Stimulated activated CD8-positive, alpha-beta memory T cell treated with anti-CD3 and anti-CD28 coated beads, Interleukin-7, amount 100 ng/mL, for 1 hour (primary cell): ENCODE measurements at places on chromosomes 1 and 21.

- no peak for DNase-seq
These were observed 113.4 kb downstream of the GRIK3 start for GRCh38 chr1:36920801-36921405.

DNA sequence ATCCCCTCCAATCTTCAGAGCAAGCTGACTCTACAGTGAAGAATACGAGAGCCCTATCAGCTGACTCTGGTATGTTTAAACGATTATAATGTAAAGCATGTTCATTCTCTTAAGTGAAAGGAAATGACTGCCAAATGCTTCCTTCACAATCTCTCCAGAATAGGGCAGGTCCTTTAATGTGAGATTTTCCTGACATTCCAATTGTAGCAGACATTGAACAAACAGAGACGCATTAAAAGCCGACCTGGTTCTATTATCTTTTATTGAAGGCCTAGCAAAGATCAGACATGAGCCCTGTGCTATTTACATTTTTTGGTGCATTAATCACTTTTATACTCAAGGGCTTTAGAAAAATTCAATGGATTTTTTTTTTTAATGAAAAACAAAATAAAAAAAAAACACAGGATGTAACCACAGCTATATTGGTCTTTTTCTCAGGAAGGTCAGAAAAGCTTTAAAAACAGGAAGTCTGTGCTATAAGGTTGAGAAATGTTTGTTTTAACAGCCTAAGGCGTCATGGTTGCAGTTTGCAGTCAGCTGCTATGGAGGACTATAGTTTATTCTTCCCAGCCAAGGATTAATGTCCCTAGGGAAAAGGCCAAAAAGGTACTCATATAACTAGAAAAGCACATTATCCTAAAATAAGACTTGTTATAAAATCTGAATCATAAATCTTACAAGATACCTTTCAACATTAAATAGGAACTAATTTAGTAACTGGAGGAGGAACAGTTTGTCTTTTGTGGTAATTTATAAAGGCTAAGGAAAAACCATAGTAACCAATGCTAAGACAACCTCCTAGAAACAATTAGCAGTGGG lies 104.8 kb downstream of the RERE start:
- DNase-seq: no peak

- DNase-seq: no peak
These were observed 39.3 kb downstream of the TCP10L start for GRCh38 chr21:32545948-32546441.

DNA sequence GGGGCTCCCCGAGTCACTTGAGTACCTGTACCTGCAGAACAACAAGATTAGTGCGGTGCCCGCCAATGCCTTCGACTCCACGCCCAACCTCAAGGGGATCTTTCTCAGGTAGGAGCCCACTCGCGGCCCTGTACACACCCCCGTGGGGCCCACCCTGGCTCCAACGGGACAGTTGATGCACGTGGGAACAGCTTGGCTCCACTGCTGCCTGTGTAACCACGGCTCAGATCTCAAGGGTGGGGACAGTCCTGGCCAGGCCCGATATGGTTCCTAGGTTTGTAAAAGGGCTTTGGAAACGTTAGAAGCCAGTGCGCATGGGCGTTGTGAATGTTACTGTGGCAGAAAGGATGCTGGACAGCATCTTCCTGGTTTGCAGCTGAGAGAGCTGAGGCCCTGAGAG lies 18.8 kb downstream of the PODN start:
- no peak for DNase-seq
